Activated CD4-positive, alpha-beta T cell treated with anti-CD3 and anti-CD28 coated beads for 36 hours (primary cell): ENCODE measurements at places on chromosomes 11 and 22. TPM values are rescaled to one million over a fixed set of nuclear protein-coding genes. Genes with fewer than 3 reads are reported as not detected.

The UQCR10 gene
- 95.9 TPM for total RNA-seq

The RBX1 gene
- total RNA-seq, result 49.9 TPM

The MFRP gene
- total RNA-seq, result not detected

The PES1 gene
- total RNA-seq, result 134 TPM

The CRYBB2 gene
- total RNA-seq, result 0.23 TPM

The OR52A1 gene
- not detected for total RNA-seq

The SHISAL1 gene
- not detected for total RNA-seq

The SLC22A8 gene
- total RNA-seq, result not detected

The PTPN5 gene
- total RNA-seq, result not detected

The CARNS1 gene
- 1.6 TPM for total RNA-seq

The C22orf42 gene
- not detected for total RNA-seq

The IL18BP gene
- total RNA-seq, result 8.4 TPM

The TEX54 gene
- 0.42 TPM for total RNA-seq

The RAB30 gene
- 11.4 TPM for total RNA-seq

The OR2AG1 gene
- not detected for total RNA-seq

The FGF3 gene
- not detected for total RNA-seq

The PKP3 gene
- 0.18 TPM for total RNA-seq

The SNX32 gene
- total RNA-seq, result 3.0 TPM

The SGSM1 gene
- 0.11 TPM for total RNA-seq

The RAB38 gene
- 3.1 TPM for total RNA-seq

The ADORA2A gene
- 31.3 TPM for total RNA-seq

The RBM4B gene
- total RNA-seq, result 14.8 TPM

The SMTNL1 gene
- not detected for total RNA-seq
